ENCODE measurements at places on chromosomes 1 and 21.

DNA sequence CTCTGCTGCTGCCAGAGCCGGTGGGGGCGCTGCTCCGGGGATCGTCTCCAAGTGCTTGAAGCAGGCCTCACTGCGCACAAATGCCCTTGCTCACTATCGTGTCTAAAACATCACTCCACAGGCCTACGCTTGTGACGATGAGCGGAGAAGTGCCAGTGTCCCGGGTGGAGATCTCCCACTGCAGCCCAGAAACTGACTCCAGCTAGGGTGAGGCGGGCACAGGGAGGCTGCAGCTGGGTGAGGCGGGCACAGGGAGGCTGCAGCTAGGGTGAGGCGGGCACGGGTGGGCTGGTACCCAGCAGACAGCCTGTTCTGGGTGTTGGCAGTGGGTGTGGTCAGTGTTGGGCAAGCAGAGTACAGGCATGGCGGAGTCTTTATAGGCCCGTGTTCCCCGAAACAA lies 22.7 kb upstream of the PDXK start:
- no peak for DNase-seq

- no peak for DNase-seq
Observed at GRCh38 chr1:114695430-114696058, at the start of gene AMPD1. AMPD1 (minus strand) TSS chr1:114695546; CDS start chr1:114695471, 75 bp downstream.

DNA sequence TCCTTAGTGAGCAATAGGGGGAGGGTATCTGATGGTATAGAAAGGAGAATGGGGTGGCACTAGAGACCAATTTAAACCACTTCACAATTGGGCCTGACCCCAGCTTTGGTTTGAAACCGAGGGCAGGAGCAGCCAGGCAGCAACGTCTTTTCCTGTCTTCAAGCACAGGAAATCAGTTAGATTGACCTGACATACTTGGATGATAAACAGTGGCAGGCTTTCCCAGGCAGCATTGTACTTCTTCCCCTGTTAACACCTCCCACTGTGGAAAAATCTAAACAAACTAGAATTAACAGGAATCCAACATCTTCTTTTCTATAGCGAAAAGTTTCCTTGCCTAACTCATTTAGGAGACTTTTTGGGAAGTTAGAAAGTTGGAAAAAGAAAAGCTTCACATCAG lies 40.6 kb downstream of the SELL start:
- DNase-seq, result no peak

DNA sequence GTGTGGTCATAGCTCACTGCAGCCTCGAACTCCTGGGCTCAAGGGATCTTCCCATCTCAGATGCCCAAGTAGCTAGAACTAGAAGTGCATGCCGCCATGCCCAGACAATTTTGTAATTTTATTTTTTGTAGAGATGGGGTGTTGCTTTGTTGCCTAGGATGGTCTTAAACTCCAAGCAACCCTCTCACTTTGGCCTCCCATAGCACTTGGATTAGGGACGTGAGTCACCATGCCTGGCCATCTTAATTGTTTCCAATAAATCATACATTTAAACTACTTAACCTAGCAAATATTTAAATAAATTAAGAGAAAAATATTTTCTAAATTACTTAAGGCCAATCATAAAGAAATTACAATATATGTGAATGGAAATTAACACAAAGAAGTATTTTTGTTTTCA lies 35.1 kb upstream of the ADGRL4 start:
- DNase-seq, result no peak

GRCh38 chr1:243851765-243852164 lies 1.7 kb upstream of the AKT3 start:
- DNase-seq, result no peak

DNA sequence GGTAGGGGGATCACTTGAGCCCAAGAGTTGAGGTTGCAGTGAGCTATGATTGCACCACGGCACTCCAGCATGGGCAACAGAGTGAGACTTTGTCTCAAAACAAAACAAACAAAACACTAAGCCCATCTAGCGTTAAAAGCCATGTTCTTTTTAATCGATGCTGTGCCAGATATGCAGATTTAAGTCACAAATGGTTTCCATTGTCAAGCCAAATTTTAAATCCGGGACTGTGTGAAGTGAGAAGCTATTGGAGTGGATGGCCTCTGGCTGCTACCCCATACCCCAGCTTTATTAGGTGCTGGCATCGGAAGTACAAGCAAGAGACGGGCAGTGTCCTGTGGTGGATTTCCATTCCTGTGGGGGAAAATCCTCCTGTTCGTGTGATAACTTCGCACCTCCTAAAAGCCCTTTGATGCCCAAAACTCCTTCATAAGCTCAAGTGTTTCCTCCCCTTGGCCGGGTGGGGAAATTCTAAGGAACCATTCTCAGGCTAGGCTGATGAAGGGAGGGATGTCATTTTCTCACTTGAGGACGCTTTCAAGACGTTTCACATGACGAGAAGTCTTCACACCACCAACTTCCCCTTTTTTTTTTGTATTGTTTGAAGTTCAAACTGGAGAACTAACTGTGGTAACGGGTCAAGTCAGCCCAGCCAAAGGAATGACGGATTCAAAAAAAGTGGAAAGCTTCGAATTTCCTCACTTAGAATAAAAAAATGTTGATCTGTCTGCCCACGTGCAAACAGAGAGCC lies 140.8 kb downstream of the KAZN start:
- DNase-seq, result no peak

DNA sequence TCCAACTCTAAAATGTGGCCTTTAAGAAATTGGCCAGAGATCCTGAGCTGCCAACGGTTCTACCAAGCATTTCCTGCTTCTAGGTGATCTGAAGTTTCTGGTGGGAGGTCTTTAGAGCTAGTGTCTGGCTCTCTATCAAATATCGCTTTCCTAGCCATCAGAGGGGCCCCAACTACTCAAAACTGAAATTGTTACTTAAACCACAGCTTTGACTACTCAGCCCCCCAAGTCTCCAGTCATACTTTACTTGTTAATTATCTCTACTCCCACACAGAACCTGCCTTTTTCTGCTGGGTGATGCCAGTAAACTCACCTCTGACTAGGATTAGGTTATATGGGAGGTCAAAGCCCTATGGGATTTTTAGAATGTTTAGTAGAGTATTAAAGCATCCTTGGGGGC lies 95.1 kb downstream of the FASLG start:
- no peak for DNase-seq

- no peak for DNase-seq
Observed at GRCh38 chr1:41073971-41074370, 52.4 kb upstream of the SLFNL1 start.

DNA sequence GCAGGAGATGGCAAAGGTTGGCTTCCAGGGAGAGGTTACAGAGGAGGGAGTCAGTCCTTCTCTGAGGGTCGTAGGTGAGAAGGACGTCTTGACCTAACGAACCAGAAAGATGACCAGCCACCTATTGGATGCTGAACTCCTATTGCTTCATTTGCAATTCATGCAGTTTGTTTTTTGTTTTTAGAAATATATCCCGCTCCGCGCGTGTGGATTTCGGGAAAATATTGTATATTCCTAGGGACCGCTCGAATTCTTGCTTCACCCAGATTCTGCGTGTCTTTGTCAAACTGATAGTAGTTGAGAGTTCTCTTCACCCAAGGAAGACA lies 564 bp downstream of the DISP1 start:
- DNase-seq, result no peak

- DNase-seq, result no peak
Observed at GRCh38 chr1:206082831-206083695, 30.1 kb downstream of the RHEX start.

GRCh38 chr1:193367863-193368262 lies 181.4 kb upstream of the B3GALT2 start:
- no peak for DNase-seq

DNA sequence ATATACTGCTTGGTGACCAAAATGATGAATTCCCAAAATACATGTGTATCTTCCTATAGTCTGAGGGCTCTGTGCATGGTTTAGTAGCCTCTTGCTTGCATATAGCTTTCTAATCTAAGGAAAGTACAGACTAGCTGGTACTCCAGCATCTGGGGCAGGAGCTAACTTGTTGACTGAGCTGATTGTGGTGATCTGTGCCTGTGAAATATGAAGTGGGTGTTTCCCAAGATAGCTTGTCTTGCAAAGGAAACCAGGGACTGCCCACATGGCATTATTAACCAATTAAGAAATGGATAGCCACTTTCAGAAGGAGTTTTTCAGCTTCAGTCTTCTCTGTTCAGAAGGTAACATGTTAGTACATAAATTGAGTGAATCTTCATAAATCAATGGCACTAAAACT lies 219.8 kb downstream of the NEGR1 start:
- DNase-seq, result no peak

GRCh38 chr1:78553859-78554258 lies 63.1 kb downstream of the PTGFR start:
- no peak for DNase-seq

GRCh38 chr1:221903594-221903993 lies 161.7 kb upstream of the DUSP10 start:
- no peak for DNase-seq

DNA sequence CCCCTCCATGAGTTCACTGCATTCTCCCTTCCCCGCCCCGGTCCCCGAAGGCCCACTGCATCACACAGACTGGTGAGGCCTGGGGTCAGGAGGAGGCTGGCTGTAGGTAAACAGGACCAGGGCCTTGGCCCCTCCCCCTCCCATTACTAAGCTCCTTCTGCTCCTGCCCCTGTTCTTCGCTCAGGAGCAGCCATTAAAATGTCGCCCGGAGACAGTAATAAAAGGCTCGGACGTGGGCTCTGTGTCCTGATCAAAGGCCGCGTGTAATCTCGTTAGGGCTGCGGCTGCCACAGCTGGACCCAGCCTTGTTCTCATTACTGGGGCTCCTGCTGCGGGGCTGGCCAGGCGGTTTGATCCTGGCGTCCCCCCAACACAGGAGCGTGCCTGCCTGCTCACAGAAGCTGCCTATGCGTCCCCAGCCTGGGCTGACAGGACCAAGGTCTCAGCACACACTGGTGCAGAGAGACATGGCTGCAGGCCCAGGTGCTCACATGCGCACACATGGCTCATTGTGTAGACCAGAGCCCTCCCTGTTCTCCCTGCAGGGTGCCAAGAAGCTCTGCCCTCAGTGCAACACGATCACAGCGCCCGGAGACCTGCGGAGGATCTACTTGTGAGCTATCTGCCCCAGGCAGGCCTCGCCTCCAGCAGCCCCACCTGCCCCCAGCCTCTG lies 24.0 kb downstream of the TMEM53 start:
- DNase-seq, result no peak

DNA sequence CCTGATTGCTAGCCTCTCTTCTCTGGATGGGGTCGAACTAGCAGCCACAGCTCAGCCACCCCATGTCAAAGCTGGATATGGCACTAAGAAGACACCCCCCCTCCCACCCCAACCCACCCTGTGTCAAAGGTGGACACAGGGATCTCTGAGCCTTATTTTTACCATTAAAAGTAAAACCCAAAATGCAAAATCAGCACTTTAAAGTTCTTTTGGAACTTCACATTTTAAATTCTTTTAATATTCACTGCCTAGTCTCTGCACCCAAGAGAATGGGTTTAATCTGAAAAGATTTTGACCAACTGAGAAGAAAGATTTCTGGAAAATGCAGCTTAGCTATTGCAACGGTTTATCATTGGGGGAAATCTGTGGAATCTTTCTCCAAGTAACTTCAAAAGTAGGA lies 167.6 kb downstream of the TGFBR3 start:
- no peak for DNase-seq

DNA sequence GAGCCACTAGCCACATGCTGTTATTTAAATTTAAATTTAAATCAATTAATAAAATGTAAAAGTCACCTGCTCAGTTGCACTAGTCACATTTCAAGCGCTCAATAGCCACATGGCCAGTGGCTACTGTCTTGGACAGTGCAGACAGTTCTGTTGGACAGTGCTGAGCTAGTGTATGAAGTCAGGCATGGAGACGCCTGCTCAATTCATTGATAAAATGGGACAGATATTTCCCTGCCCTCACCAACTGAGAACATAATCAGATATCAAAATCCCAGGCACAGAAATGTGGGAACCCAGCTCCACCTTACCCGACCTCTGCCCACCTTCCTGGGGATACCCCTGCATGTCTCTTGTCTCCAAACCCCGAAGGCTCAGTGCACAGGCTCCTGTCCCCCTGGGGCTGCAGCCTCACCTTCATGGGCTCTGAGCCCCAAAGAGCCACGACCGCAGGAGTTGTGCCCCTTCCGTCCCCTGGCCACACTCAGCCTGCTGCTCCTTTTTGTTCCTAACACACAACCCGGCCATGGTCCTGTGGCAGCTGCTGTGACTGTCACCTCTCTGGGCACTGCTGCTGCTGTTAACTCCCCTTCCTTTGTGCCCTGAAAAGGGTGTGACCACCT lies 63.5 kb downstream of the TCP10L start:
- no peak for DNase-seq

DNA sequence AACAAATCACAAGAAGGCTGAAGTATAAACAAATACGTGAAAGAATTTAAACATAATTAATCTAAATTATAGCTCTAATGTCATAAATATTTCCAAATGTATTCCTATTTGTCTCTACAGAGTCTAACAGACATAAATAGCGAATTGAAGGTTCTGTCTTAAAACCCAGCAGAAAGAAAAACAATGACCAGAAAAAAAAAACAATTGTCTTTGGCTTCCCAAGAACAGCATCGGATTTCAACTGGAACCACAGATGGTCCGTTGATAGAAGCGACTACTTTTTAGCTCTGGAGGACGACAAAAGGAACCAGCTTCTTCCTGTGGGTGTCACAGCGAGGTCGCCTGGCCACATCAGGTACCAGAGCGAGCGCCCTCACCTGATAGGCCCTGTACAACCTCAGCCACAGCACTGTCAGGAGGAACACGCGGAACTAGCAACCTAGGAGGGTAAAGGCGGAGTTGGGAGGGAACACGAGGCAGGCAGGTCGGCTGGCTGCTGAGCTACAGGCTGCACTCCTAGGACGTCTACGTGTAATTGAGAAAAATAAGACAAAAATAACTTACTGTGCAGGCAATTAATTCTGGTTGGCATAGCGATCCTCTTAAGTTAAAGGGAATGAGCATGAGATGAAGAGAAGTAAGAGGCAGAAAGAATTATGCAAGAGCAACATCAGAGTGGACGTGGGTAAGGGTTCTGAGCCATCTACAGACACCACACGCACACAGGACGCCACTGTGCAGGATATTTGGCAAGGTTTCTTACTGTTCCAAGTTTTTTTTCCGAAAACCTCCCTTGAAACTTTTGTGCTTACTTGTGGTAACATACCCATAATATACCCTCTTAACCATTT lies 16.7 kb upstream of the PRDM15 start:
- DNase-seq, result no peak

DNA sequence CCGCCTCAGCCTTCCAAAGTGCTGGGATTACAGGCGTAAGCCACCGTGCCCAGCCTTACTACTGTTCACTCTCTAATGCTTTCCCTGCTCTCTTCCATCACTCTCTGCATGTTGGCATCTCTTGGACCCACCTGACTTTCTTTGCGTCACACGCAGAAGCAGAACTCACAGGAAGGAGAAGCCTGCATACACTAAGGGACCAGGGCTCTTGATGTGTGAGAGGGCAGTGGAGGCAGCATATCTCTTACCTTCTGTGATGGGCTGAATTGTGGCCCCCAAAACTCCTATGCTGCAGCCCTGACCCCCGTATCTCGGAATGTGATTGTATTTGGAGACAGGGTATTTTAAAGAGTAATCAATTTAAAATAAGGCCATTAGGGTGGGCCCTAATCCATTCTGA lies 26.7 kb upstream of the SLAMF9 start:
- DNase-seq, result no peak
